Stimulated activated CD4-positive, alpha-beta T cell treated with anti-CD3 and anti-CD28 coated beads, Interleukin-1b, Interleukin-23, amount 100 ng/mL, for 1 hour (primary cell): ENCODE measurements at places on chromosomes 16 and 17.

DNA sequence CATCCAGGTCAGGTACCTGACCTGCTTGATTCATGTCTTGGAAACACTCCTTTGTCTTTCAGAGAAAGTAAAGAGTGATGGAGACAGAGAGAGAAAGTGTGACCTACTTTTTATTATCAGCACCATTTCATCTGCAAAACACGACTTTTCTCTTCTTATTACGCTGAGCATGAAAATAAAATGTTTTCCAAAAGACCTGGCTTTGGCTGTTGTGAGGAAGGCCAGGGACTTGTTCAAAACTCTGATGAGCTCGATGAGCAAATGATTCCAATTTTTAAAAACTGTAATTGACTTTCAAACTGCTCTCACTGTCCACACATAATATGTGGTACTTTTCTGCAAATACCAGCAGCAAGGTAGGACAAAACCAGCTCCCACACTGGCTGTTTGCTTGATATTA is 679.9 kb downstream of the MAF start:
- no peak for DNase-seq

GRCh38 chr17:41390411-41390938 is 6.9 kb downstream of the KRT31 start:
- DNase-seq, result no peak

GRCh38 chr16:90053902-90054500 is 23.1 kb downstream of the PRDM7 start:
- no peak for DNase-seq

DNA sequence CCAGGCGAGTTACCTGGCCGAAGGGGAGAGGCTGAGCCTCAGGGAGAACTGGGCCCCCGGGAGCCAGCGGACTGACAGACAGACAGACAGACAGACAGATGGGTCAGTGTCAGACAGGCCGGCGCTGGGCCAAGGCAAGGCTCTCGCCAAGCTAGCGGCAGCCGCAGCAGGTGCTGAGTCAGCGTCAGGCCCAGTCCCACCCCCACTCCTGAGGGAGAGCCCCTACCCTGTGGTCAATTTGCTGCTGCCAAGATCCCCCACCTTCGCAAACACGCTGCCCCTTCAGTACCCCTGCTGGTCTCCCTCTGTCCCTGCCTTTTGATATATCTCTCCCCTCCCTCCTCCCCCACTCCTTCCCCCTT is 1.5 kb downstream of the FGF11 start:
- no peak for DNase-seq

- no peak for DNase-seq
Observed at GRCh38 chr16:57639172-57639887, 10.9 kb downstream of the ADGRG1 start.

DNA sequence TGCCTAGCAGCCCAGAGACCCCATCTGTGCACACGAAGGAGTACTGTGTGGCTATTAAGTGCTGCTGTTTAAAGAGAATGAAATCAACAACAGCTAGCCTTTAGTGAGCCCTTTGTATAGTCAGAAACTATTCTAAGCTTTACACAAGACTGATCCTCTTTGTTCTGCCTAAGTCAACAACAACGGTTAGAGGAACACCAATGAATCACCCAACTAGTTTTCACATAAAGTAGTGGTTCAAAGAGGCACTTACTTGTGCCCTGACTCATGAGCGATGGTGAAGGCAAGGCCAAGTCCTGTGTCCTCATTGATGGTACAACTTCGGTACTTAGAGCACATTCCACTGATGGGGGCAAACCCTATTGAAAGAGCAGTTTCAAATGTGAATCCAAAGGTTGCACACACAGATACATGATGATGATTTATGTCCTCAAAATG is 75.8 kb downstream of the ADAMTS18 start:
- DNase-seq, result no peak

- DNase-seq, result no peak
Observed at GRCh38 chr17:47697906-47698711, 4.1 kb downstream of the TBKBP1 start.

DNA sequence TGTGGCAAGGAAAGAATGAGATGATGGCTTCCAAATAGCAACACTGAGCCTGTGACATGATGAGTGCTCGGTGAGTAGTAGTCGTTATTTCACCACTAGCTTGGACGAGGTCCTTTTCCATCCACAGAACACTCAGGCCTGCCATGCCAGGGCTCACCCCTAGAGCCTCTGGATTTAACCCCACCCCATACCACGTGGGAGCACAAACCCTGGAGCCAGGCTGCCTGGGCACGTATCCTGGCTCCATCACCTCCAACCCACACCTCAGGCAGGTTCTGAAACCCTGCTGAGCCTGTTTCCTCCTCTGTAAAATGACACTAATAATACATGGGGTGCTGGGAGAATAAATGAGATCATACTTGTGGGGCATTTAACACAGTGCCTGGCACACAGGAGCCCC is 192.4 kb downstream of the KATNIP start:
- no peak for DNase-seq

GRCh38 chr17:31691251-31691905 is 167.7 kb downstream of the COPRS start:
- no peak for DNase-seq
